Activated T-helper 17 cell treated with anti-CD3 and anti-CD28 coated beads, Interleukin-2, amount 50 U/mL, for 72 hours (primary cell): ENCODE measurements at places on chromosomes 3 and 15. TPM values are rescaled to one million over a fixed set of nuclear protein-coding genes. Genes with fewer than 3 reads are reported as not detected.
A peak's percentile ranks its signal among the peaks of the same experiment; 100 is the strongest.

DNA sequence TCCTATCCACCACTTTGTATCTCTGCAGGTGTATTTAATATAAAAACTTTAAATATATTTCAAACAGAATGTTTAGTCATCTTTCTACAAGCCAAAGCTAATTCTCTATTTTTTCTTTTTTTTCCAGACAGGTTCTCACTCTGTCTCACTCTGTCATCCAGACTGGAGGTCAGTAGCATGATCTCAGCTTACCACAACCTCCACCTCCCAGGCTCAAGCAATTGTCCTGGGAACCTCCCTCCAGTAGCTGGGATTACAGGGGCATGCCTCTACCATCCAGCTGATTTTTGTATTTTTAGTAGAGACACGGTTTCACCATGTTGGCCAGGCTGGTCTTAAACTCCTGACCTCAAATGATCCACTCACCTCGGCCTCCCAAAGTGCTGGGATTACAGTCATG is 202.6 kb downstream of the VGLL3 start:
- ATAC-seq: no peak

- ATAC-seq: peak; percentile 98
Observed at GRCh38 chr3:58206406-58207011, 4.3 kb downstream of the DNASE1L3 start.

GRCh38 chr15:29534378-29534777 is 264.8 kb upstream of the NSMCE3 start:
- ATAC-seq: no peak

GRCh38 chr15:66866656-66867055 is 164.6 kb downstream of the SMAD6 start:
- ATAC-seq: no peak

DNA sequence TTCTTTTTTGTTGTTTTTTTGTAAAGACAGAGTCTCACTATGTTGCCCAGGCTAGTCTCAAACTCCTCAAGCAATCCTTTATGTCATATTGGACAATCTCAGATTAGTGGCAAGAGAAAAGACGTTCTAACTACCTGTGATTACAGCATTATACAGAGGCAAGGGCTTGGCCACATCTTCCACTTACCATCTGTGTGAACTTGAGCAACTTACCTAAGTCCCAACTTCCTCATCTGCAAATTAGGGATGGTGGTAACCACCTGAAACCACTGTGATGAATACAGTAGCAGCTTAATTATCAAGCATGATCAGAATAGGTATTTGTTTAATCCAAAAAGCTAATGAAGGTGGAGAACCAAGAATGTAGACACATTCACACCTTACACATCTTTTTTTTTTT is 16.1 kb downstream of the LRRC2 start:
- no peak for ATAC-seq

DNA sequence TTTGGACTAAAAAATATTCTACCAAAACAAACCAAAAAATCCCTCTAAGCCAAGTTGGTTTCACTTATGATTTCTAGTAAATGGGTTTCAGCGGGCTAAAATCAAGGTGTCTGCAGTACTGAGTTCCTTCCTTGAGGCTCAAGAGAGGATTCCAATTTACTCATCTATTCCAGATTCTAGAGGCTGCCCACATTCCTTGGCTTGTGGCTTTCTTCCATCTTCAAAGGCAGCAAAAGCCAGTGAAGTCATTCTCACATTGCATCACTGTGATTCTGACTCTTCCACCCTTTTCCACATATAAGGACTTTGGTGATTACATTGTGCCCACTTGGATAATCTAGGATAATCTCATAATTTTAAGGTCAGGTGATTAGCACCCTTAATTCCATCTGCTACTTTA is 48.1 kb downstream of the DPPA2 start:
- ATAC-seq: no peak

DNA sequence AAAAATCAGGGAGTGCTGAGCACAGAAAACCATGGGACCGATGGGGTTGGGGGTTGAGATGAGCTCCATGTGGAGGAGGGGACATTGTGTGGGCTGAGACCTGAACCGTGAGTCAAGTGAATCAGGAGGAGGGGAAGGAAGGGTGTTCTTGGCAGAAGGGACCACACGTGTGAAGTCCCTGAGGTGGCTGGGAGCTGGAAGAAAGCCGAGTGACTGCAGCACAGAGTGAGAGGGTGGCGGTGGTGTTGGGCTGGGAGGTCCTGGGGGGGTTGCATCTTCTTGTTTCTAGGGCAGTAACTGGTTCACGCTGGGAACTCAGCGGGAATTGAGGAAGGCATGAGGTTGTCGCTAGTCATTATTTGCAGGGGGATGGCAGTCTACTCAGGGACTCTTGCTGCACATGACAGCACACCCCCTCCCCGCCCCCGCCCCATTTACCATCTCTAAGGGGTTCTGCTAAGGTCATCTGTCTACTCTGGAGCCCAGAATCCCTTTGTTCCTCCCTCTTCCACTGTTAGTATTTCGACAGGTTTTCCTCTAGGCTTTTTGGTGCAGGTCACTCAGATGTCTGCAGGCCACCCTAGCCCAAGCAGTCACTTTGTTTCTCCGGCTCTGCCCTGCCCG is 254.3 kb downstream of the TLE3 start:
- no peak for ATAC-seq

DNA sequence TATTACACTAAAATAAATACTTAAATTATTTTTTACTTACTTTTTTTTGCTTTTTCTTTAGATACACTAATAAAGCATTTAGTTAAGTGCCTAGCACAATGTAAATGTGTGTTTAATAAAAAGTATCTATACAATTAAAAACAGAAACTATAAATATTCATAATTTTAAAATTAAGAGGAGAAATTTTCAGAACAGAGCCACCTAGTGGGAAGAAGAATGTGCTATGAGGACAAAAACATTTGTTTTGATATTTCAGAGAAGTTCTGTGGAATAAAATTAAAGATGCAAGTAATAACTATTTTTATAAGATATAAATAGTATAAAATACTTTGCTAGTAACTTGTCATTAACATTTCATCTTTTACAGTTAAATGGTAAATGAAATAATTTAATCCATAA is 33.6 kb upstream of the PLSCR5 start:
- no peak for ATAC-seq

- ATAC-seq: no peak
Observed at GRCh38 chr15:90489944-90490343, 39.8 kb upstream of the CRTC3 start.

- ATAC-seq: no peak
Observed at GRCh38 chr3:101732240-101732641, 7.8 kb downstream of the CEP97 start.

The CCDC13 gene
- total RNA-seq: 0.24 TPM

The ALDH1L1 gene
- total RNA-seq: 0.26 TPM

The MAP2K1 gene
- 107 TPM for total RNA-seq

The HESX1 gene
- 0.71 TPM for total RNA-seq

The TMEM45A gene
- 26.0 TPM for total RNA-seq

The REC114 gene
- total RNA-seq: not detected

The CLDN18 gene
- not detected for total RNA-seq

The ERICH6 gene
- total RNA-seq: not detected
